Fibroblast of upper back skin (primary cell): ENCODE measurements at places on chromosomes 1 and 21.

GRCh38 chr1:225843426-225843795, 33.5 kb downstream of the EPHX1 start:
- DNase-seq: no peak

- peak; percentile 100 for DNase-seq
These were observed 616.9 kb downstream of the KIF26B start for GRCh38 chr1:245771511-245772281.

DNA sequence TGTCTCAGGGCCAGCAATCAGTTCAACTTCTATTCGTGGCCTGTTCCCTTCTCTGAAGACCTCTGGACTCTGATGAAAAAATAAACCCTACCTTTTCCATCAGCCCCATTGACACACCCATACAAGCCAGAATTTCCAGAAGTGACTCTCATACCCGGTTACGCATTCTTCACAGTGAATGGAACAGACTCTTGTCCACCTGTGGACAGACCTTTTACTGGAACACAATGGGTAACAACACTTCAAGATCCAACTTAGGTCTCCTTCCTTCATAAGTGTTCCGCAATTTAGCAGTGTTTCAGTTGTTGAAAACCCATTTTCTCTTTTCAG, 2.6 kb upstream of the NPL start:
- no peak for DNase-seq

DNA sequence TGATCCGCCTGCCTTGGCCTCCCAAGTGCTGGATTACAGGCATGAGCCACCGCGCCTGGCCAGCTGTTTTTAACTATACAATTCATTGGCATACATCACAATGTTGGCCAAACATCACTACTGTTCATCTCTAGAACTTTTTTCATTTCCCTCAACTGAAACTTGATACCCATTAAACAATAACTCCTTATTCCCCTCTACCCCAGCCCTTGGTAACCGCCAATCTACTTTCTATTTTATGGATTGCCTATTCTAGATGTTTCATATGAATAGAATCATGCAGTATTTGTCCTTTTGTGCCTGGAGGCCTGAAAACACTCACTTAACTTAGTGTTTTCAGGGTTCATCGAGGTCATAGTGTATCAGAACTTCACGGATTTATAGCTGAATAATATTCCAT, 16.2 kb downstream of the BTF3L4 start:
- DNase-seq: no peak

- no peak for DNase-seq
These were observed 412.2 kb downstream of the MATN1 start for GRCh38 chr1:30310966-30311742.

DNA sequence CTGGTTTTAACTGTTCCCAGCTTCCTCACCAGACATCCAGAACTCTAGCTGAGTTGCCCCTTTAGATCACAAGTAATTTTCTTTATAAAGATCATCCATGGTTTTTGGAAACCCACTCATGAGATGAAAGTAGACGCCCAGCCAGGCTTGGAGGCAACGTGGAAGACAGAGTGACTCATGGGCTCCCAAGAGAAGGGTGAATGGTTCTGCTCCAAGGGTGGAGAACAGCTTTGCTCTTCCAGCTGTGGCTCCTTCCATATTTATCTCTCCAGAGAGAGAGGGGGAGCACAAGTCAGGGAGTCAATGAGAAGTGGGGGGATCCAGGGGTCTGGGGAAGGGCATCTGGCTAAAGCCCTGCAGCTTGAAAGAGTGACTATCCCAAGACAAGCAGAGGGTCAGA, 13.8 kb downstream of the FAM78B start:
- no peak for DNase-seq

DNA sequence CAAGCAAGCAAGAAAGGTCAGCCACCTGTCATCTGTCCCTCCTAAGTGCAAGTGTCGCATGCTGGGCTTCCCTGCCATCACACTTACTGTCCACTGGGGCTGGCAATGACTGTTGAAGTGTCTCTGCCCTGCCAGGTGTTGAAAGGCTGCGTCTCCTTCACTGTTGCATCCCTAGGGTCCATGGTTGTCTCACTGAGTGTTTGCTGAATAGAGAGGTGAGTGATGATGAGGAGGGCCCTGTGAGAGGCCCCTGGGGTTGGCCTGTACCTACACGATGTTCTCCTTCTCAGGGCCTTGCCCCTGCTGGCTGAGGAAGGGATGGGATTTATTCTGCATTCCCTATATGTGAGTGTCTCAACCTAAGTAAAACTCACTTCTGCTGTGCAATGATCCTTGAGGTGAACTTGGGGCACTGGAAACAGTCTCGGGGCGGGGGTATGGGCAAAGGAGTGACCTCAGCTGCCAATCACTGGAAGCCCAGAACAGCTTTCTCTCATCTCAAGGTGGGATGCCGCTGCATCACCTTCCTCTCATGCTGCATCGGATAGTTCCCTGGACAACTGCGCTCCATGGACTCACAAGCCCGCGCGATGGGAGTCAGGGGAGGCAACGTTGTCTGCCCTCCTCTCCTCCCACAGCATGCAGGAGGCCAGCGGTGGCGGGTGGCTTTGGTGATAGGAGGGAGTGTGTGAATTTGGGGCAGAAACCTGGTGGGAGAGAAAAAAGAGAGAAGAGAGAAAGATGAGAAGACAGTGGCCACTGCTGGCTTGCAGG, 35.8 kb upstream of the SOX13 start:
- no peak for DNase-seq

GRCh38 chr21:34029743-34030528, 43.4 kb upstream of the MRPS6 start:
- peak; percentile 81 for DNase-seq

DNA sequence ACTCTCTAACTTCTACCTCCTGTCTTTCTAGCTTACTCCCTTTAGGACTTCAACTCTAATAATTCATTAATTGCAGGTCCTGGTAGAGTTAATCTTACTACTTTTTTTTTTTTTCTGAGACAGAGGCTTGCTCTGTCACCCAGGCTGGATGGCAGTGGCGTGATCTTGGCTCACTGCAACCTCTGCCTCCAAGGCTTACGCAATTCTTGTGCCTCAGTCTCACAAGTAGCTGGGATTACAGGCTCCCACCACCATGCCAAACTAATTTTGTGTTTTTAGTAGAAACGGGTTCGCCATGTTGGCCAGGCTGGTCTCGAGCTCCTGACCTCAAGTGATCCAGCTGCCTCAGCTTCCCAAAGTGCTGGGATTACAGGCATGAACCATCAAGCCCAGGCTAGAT, 15.7 kb downstream of the BTBD8 start:
- no peak for DNase-seq

GRCh38 chr1:172340520-172340919, 80.0 kb upstream of the C1orf105 start:
- DNase-seq: no peak

GRCh38 chr1:8015036-8015808, 10.9 kb downstream of the ERRFI1 start:
- DNase-seq: peak; percentile 87

- DNase-seq: no peak
These were observed 297.3 kb upstream of the KAZN start for GRCh38 chr1:14300991-14301703.

- no peak for DNase-seq
These were observed 68.0 kb upstream of the CYYR1 start for GRCh38 chr21:26641062-26641461.

GRCh38 chr1:207335695-207336363, 14.4 kb downstream of the CD55 start:
- DNase-seq: no peak

- no peak for DNase-seq
These were observed 16.3 kb downstream of the AGPAT3 start for GRCh38 chr21:43881283-43881682.

DNA sequence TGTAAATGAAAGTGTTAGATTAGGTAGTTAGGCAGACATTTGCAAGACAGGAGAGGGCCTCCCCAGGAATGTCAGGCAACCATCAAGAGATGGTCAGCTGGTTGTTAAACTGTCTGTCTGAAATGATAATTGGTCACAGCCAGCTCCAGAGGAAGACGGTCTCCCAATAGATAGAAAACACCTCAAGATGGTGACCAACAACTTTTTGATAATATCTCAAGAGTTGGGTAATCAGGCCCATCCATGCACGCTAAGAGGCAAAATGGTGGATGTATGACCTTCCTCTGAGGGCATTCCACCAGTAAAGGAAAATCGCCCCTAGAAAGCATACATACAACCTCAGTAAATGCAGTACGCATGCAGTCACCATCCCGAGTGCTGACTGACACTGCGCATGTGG, 118.2 kb downstream of the MAP3K21 start:
- no peak for DNase-seq

GRCh38 chr21:43771199-43771675, 4.9 kb downstream of the CSTB start:
- DNase-seq: no peak

DNA sequence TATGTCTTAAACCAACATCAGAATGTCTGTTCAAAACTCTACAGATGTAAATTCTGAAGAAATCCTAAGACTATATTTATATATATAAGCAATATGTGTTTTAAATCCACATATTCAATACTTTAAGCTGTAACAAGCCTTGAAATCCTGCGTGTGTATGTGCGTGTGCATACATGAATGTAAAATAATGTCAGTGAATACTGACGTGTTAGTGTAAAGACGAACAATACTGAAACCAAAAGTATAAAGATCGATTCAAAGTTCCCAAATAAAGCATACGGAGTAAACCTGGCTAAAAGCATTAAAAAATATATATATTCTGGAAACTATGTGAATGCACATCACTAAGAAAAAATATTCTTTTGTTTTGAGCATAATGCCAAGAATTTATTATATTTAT, 668.6 kb upstream of the NCAM2 start:
- no peak for DNase-seq

GRCh38 chr1:154993572-154994268, at the start of gene LENEP:
Gene LENEP, plus strand, starts transcription at chr1:154993586. Its CDS starts 22 bp downstream, at chr1:154993608.
- DNase-seq: no peak

DNA sequence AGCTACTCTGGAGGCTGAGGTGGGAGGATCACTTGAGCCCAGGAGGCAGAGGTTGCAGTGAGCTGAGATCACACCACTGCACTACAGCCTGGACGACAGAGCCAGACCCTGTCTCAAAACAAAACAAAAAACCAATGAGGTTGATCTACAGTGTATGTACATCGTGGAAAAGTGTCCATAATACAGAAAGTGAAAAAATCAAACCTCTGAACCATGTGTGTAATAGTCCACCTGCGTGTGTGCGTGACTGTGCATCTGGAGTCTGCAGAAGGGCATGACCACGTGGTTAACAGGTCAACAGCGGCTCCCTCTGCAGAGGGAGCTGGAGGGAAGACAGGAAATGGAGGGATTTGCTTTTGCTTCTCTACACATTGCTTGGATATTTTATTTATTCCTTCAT, 32.4 kb upstream of the ENO1 start:
- DNase-seq: no peak

GRCh38 chr1:180577361-180577760, 18.6 kb downstream of the OVAAL start:
- peak; percentile 49 for DNase-seq
